Hepatocyte (in vitro differentiated cells): ENCODE measurements at places on chromosomes 3 and 15.
A peak's percentile ranks its signal among the peaks of the same experiment; 100 is the strongest.

DNA sequence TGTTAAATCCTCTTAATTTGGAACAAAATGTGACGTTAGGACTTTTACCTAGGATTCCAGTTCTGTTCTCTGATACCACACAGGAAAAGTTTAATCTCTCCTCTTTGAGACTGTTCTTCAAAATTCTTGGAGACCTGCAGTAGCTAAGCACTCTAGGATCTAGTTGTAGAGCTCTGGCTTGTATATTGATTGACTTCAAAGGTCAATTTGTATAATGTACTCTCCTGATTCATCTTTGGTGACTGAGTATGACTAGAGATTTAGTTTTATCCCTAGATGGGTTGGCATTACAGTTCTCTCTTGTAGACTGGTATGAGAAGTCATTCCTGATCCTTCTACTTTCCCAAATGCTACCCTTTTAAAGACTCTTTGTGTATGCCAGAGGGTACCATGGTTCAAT, 168.4 kb upstream of the TPRG1 start:
- DNase-seq: no peak

- no peak for DNase-seq
Measured at GRCh38 chr3:23546181-23546580, 259.6 kb upstream of the UBE2E1 start.

DNA sequence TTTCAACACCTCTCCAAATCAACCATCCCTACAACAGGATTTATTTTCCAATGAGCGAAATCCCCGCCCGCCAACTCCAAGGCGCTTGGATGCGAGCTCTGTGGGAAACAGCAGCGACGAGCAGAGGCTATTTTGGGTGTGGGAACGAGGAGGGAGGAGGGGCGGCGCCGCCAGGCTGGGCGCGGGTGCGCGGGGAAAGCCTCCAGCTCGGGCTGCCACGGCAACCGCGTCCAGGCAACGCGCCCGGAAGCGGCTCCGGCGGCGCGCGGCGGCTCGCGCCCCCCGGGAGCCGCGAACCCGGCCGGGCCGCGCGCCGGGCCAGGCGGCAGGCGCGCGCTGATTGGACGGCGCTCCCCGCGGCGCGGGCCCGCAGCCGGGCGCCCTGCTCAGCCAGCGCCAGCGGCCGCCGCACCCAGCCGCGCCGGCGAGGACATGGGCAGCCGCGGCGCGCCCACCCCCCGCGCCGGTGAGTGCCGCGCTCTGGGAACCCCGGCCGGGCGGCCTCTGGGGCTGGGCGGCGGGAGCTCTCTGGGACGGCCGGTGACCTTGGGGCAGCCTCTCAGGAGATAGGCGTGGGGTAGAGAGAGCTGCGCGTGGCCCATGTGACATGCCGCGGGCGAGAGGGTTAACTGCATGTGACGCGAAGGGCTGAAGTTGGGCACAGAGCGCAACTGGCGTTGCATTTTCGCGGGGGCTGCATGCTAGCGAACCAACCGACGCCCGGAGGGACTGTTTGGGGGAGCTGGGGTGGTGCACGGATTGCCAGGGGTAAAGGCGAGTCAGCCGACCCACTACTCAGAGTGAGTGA, at the start of gene FAM81A:
Gene FAM81A (plus strand): TSS at position 370 of the 808 bp plus-strand sequence. CDS start 20,441 bp downstream, outside the sequence.
- peak; percentile 78 for DNase-seq

- DNase-seq: no peak
Measured at GRCh38 chr15:71691458-71692417, 118.6 kb upstream of the NR2E3 start.

DNA sequence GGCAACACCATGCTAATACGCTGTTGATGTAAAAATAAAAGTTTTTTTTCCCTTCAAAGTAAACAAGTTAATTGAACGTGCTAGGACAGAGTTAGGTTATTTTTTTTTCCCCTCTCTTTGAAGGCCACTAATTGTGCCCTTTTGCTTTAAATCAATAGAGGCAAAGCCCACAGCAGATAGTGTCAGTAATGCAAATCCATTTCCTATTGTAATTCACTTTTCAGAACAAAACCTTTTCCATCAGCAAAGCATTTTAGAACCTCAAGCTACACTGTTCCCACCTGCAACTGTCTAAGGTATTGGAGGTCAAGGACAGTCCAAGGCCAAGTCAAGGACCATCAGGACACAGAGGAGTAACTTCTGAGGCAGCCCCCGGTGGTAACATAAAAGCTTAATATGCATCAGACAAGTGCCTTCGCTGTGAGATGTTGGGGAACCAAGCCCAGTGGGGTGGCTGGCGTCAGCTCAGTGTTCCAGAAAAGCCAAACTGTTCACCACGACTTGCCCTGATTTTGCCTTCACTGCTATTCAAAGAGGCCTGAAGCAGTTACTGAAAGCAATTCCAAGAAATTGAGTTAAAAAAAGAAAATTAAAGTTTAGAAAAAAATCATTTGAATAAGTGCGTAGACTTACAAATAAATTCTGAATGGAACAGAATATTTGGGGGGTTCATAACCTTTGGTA, 65.8 kb upstream of the ICE2 start:
- DNase-seq: no peak

- no peak for DNase-seq
Measured at GRCh38 chr15:98677345-98678059, 29.2 kb downstream of the IGF1R start.

DNA sequence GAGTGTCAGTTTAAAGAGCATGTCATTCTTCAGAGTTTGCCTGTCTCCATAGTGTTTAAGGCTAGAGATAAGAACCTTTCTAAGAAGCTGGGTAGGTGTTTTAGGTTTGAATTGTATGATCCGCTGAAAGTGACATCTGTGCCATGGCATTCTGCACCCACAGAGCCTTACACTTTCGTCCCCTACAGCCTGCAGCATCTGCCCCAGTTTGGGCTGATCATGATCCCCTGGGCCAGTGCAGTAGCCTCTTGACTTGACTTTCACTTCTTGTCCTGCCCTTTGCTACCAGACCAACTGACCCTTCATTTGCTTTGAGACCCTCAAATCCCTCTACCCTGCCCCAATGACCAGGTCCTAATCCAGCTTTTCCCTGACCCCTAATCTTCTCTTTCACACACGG, 81.6 kb downstream of the SOX14 start:
- no peak for DNase-seq

- no peak for DNase-seq
Measured at GRCh38 chr3:43958005-43958770, 267.4 kb downstream of the ABHD5 start.

- no peak for DNase-seq
Measured at GRCh38 chr3:158506456-158506855, 64.5 kb upstream of the MLF1 start.

- DNase-seq: peak; percentile 18
Measured at GRCh38 chr3:25830373-25831280, 40.7 kb downstream of the OXSM start.

DNA sequence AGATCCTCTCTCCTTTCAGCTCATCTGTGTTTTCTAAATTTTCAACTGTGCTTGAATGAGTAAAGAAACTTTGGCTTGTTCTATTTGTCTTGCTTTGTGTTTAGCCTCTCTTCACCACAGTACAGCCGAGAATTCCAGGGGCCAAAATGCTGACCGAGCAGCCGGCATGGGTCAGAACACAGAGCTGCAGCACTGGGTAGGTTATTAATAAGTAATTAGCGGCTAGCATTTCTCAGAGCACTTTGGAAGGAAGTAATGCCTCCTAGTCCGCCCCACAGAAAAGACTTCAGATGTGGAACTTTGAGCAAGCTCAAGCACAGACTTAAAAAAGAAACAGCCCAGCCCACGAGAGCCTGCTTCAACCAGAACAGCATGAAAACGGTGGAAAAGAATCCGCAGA, 343.9 kb downstream of the ARRDC4 start:
- DNase-seq: no peak

DNA sequence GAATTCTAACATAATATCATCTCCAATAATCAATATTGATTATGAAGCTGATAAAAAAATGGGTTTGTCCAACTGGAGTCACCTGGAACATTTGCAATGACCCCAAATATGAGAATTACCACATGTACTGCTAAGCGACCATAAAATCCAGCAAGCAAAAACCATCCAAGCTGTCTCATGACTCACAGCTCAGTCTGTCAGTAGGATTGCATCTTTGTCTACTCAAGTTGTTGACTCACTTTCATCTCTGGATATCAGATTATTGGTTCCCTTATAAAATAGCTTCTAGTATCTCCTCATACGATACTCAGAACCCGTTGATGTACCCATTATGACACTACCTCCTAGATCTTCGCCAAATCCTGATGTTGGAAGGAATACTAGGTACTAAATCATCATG, 209.8 kb upstream of the ATP11B start:
- no peak for DNase-seq

DNA sequence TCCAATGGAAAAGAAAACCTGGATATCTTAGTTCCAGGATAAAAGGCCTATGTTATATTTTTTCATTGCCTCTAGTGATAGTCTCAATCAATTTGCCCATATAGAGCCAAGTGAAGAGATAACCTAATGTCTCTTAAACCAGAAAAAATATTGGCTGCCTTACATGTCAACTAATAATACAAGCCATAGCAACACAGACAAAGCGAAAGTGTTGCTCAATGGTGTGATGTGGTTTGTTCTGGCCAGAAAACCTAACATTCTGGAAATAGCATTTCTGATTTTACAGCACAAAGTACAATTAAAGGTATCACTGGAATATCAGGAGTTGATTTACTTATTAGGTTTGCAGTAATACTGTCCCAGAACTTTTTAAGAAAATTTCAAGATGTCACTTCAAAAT, 101.5 kb downstream of the ATP8B4 start:
- no peak for DNase-seq

DNA sequence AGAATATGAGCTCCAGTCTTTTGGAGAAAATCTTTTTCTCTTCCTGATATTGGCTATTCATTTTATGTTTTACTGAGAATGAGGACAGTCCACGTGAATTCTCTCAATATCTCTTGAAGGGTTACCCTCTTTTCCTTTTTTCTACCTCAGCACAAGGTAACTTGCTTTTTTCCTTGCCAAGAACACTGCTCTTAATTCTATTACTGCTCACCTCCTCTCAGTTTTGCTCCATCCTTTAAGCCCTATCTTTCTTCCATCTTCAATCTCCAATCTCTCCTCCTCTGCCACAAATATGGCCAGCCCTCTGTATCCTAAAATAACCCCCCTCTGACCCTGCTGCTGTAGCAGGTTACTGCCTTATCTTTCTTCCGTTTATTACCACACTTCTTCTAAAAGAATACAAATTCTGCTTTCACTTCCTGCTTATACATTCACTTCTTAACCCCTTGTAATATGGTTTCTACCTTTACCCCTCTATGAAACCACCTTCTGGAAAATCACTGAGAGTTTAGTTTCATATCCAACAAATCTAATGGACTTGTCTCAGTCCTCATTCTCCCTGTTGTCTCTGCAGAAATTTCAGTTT, 89.0 kb downstream of the NFKBIZ start:
- no peak for DNase-seq

- DNase-seq: no peak
Measured at GRCh38 chr15:56948000-56948763, 29.7 kb downstream of the TCF12 start.

GRCh38 chr15:73388256-73388781, 19.6 kb upstream of the HCN4 start:
- peak; percentile 55 for DNase-seq

DNA sequence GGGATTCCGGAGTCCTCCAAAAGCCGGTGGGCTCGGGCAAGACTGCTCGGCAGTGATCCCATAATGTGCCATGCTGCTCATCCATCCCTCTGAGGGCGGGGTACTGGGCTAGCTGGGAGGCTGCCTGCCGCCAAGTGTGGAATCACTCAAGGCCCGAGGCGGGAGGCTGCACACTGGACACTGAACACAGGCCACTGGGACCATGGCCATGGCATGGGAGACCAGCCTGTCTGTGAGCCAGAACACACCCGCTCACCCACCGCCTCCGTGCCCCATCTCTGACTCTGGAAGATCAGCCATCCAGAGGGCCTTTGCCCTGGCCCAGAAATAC, 1.4 kb downstream of the C3orf22 start:
- DNase-seq: no peak

DNA sequence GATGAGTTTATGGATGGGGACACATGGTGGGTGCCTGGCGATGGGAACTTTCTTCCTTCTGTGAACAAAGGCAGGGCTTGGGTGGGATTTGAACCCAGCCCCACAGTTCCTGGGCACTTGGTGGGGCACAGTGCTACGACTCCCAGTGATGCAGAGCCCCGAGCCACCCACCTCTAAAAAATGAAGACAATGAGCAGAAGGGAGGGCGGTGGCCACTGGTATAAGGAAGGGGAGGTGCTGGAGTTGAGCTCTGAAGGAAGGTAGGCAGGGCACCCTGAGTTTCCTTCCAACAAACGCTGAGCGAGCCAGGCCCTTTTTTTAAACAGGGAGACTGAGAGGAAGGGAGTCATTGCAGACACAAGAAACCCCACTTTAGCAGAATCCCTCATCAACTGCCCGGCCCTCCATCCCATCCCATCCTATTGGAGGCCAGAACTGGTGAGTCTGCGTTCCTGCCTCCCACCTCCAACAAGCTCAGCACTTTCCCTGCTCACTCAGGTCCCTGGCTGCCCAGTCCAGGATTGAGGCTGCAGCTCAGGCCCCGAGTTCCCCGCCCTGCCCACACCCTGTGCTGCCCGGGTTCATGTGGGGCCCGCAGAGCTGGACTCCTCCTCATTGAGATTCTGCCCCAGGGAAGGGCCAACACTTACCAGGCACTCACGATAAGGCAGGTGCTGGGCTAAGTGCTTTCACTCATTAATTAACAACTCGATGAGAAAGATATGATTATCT, 57.3 kb downstream of the LINGO1 start:
- DNase-seq: no peak

- DNase-seq: no peak
Measured at GRCh38 chr15:90563463-90563862, 33.7 kb downstream of the CRTC3 start.

DNA sequence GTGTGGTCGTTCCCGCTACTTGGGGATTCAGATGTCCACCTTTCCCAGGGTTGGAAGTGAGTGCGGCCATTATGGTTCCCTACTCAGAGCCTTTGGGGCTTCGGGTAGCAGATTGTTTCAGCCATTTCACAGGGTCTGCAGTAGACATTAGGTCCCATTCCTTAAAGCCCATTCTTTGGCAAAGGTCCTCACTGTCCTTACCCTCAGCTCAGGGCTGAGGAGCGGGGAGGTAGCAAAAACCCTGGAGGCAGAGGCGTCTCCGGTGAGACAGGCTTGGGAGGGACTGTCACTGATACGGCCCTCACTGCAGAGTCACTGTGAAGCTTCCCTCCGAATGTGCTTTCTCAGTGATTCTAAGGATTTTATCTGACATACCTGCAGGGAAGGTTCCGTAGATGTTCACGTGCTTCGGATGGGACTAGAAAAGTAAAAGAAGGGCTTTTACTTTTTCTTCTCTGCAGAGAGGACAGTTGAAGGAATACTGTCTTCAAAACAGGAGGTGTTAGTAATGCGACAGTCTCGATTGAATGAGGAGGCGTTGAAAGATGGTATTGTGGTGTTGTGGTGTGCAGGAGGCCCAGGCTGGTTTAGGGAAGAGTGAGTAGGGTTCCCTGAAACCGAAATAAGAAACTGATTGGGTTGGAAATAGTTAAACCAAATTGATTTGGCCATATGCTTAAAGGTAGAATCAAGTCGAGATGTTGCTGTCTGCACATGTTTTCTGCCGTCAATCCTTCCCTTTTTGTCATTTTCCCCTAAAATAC, 630 bp downstream of the ATP6V1A start:
- peak; percentile 33 for DNase-seq

GRCh38 chr3:189122526-189123205, 49.1 kb upstream of the TPRG1 start:
- no peak for DNase-seq

GRCh38 chr3:39935261-39935660, 125.9 kb downstream of the MYRIP start:
- DNase-seq: no peak
